Tracheal epithelial cell (primary cell): ENCODE measurements at places on chromosomes 4 and X. TPM values are rescaled to one million over a fixed set of nuclear protein-coding genes. Genes with fewer than 3 reads are reported as not detected.

The FREM3 gene
- total RNA-seq: under 0.01 TPM in 1 of 2 replicates, not detected in the other

The GLRA3 gene
- under 0.01 TPM in 1 of 2 replicates, not detected in the other for total RNA-seq

The TIGD4 gene
- total RNA-seq: 0.24 TPM in 1 of 2 replicates, not detected in the other

The SPANXN3 gene
- not detected in 2 replicates for total RNA-seq

The AKAP14 gene
- total RNA-seq: 0.64 TPM in 1 of 2 replicates, not detected in the other

The FGFBP1 gene
- 65.2 and 99.8 TPM in 2 replicates for total RNA-seq

The DRD5 gene
- 0.21 TPM in 1 of 2 replicates, not detected in the other for total RNA-seq

The GUCY1B1 gene
- 1.4 and 1.5 TPM in 2 replicates for total RNA-seq

The XK gene
- total RNA-seq: 0.72 and 0.85 TPM in 2 replicates

The USP17L25 gene
- total RNA-seq: not detected in 2 replicates

The AR gene
- total RNA-seq: 0.24 TPM in 1 of 2 replicates, not detected in the other

The CDKL2 gene
- total RNA-seq: 1.1 and 3.6 TPM in 2 replicates

The ATOH1 gene
- total RNA-seq: not detected in 2 replicates

The PNCK gene
- 3.9 and 4.7 TPM in 2 replicates for total RNA-seq

The GAGE12E gene
- total RNA-seq: not detected in 2 replicates

The EXOC1L gene
- not detected in 2 replicates for total RNA-seq

The SNCA gene
- 12.6 and 16.6 TPM in 2 replicates for total RNA-seq

The PDGFRA gene
- total RNA-seq: 0.24 TPM in 1 of 2 replicates, not detected in the other

The SPANXA2 gene
- total RNA-seq: not detected in 2 replicates

The GPR119 gene
- total RNA-seq: not detected in 2 replicates

The ZNF595 gene
- 7.7 and 9.2 TPM in 2 replicates for total RNA-seq

The PAGE5 gene
- total RNA-seq: not detected in 2 replicates

The TMEM35A gene
- not detected in 2 replicates for total RNA-seq

The ENPP6 gene
- not detected in 2 replicates for total RNA-seq

The XAGE1A gene
- total RNA-seq: not detected in 2 replicates

The PRSS12 gene
- 11.8 and 24.1 TPM in 2 replicates for total RNA-seq

The ARAP2 gene
- 48.0 and 64.2 TPM in 2 replicates for total RNA-seq

The BEX1 gene
- total RNA-seq: not detected in 2 replicates

The CFAP99 gene
- not detected in 2 replicates for total RNA-seq

The FMR1NB gene
- not detected in 2 replicates for total RNA-seq

The MFAP3L gene
- total RNA-seq: 3.2 and 3.9 TPM in 2 replicates

The NXF2 gene
- total RNA-seq: not detected in 2 replicates

The RAB41 gene
- not detected in 2 replicates for total RNA-seq

The ZFX gene
- total RNA-seq: 23.1 and 36.9 TPM in 2 replicates

The CTAG2 gene
- not detected in 2 replicates for total RNA-seq

The GPR82 gene
- not detected in 2 replicates for total RNA-seq

The RAB39B gene
- total RNA-seq: under 0.01 and 0.21 TPM in 2 replicates

The CFAP47 gene
- total RNA-seq: under 0.01 TPM in 1 of 2 replicates, not detected in the other

The ZAR1 gene
- not detected in 2 replicates for total RNA-seq

The IL1RAPL1 gene
- total RNA-seq: not detected in 2 replicates

The DGKK gene
- total RNA-seq: not detected in 2 replicates

The SORBS2 gene
- total RNA-seq: 1.5 and 3.1 TPM in 2 replicates

The PPEF2 gene
- total RNA-seq: 0.24 TPM in 1 of 2 replicates, not detected in the other

The ITIH6 gene
- not detected in 2 replicates for total RNA-seq

The MAOA gene
- 59.8 and 243 TPM in 2 replicates for total RNA-seq

The MAGEA12 gene
- total RNA-seq: not detected in 2 replicates

The KCNE5 gene
- 0.21 TPM in 1 of 2 replicates, not detected in the other for total RNA-seq

The FRMD7 gene
- total RNA-seq: not detected in 2 replicates

The TCEAL7 gene
- 3.9 and 4.0 TPM in 2 replicates for total RNA-seq

The CYTL1 gene
- total RNA-seq: 0.48 TPM in 1 of 2 replicates, not detected in the other
